H1 (cell line): ENCODE measurements at places on chromosomes 1 and 21.
A peak's percentile ranks its signal among the peaks of the same experiment; 100 is the strongest.

DNA sequence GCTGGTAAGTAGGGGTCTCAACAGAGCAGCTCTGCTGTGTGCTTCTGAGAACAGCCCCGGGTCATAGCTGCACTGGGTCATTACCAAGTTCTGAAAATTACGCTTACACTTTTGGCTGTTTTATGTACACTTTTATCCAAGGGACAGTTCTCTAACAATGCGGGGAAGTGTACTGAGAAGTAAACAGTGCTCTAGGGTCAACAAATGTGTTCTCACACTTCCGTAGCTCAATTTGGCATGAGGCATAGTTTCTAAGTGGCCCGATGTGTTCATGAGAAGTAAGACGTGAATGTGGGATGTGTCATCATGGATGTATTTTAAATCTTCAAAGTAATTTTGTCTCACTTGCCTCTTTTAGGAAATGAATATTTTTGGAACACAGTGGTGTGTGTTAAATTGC, 10.9 kb upstream of the VAMP3 start:
- DNase-seq = no peak

DNA sequence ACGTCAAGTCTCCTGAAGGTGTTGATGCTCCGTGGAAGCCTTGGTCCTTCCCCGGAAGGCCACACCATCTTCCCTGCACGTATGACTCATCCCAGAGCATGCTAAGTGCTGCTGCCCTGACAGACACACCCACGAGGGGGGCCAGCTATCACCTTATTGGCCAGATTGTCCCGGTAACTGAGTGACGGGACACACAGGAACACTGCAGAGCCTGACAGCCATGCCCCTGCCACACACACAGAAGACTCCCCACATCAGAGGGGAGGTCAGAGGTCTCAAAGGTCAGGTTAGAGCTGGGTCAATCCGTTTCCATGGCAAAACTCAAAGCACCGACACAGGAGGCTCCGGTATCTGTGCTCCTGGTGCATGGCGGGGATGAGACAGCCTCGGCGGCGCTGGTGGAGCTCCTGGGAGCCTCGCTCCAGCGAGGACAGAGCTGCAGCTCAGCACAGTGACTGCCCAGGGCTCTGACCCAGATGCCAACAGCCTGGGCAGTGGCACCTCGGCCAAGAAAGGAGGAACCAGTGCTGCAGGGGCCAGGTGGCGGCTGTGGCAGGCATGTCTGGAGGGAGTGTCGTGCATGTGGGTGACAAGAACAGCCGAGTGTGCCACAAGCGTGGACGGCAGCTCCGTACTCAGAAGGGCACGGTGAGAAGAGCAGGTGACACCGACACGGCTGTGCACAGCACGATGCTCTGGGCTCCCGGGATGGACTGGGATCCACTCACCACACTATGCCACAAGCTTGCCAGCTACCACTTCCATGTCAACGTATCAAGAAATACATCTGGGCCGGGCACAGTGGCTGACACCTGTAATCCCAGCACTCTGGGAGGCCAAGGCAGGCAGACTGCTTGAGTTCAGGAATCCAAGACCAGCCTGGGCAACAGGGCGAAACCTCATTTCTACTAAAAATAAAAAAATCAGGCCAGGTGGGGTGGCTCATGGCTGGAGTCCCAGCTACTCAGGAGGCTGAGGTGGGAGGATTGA, 14.8 kb upstream of the TMEM240 start:
- no peak for DNase-seq

DNA sequence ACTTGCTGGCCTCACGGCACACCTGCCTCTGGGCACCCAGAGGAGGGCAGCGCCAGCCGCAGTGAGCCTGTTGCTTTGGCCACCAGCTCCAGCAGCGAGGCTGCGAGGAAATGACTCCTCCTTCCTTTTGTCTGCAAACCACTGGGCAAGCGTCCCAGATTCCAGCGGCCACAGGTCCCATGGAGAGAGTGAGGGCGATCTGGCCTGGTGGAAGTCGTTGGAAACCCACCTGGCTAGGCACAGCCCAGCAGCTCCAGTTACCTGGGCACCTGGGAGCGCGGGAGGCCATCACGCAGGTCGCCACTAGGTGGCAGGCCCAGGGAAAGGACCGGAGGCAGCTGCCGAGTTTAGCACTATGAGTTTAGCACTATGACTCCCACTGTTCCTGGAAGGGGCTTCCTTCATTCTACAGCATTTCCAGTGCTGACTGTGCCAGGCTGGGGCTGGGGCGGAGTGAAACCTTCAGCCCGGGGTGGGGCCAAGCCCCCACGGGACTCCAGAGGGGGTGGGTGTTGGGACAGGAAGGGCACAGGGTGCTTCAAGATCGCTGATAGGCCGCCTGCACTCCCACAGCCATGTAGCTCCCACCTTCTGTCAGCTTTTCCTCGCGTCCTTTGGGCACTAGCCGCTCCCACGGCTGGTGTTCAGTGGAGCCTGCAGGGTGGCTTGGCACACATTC, 1.1 kb upstream of the ESPN start:
- DNase-seq = peak; percentile 57

GRCh38 chr1:24562625-24563024, 6.7 kb downstream of the NCMAP start:
- DNase-seq = no peak

GRCh38 chr1:47938520-47938919, 58.7 kb downstream of the TRABD2B start:
- DNase-seq = no peak

GRCh38 chr1:87718241-87718950, 389.7 kb downstream of the LMO4 start:
- no peak for DNase-seq

DNA sequence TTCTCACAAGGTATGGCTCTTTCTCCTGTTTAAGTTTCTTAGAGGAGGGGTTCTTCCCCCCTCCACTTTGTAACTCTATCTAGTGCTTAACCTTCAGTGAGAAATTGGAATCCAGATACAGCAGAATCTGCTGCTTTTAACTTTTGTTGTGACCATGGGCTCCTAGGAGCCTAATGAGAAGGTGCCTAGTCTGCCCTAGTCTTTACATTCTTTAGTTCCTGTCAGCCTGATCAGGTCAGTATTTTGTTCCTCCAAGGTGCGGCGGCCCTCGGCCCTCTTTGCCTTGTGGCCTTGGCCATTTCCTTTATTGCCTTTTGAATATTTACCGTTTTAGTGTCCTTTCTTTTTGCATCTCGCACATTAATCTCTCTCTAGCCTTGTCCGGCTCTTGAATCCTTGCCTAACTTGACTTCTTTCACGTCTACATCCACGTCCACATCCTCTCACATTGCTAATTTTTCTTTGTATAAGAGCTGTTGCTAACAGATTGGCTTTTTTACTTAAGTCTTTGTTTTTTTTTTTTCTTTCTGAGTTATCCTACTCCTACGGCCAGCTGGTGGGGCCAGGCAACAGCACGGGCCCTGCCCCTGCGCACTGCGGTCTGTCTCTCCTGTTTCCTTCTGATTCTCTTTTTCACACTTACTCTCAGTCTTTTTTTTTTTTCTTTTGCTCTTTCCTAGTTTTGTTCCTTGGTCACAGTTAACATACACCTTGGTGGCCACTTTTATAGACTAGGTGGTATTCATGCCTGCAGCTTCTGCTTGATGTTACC, 49.0 kb downstream of the SFPQ start:
- DNase-seq = no peak

DNA sequence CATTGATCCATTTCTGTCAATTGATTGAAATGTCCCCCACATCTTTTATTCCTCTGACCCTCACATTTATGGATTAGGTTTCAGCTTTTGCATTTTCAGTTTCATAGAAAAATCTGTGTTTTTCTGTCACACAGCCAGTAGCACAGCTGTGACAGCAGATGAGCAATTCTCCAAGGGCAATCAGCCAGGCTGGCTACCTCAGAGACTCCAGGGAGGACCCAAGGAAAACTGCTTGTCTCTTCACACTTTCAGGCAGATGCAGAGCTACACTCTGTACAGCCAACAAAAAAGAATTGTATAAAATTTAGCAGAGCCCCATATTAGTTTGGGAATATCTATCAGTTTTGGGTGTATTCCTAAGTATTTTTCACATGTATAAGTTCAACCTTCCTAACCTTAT, 257.2 kb downstream of the LRRC7 start:
- DNase-seq = no peak

- peak; percentile 56 for DNase-seq
Measured at GRCh38 chr21:15241997-15242736, 177.4 kb upstream of the NRIP1 start.

- no peak for DNase-seq
Measured at GRCh38 chr1:45643978-45644377, 20.1 kb upstream of the CCDC17 start.
